Activated T-helper 1 cell treated with anti-CD3 and anti-CD28 coated beads, Interleukin-2, amount 50 U/mL, for 16 hours (primary cell): ENCODE measurements at places on chromosomes 7 and 10.
A peak's percentile ranks its signal among the peaks of the same experiment; 100 is the strongest.

- no peak for DNase-seq
Measured at GRCh38 chr10:79146611-79147130, 77.9 kb downstream of the ZMIZ1 start.

GRCh38 chr7:70637726-70638125 lies 494.2 kb upstream of the GALNT17 start:
- DNase-seq = no peak

GRCh38 chr10:101453791-101454718 lies 100.1 kb downstream of the BTRC start:
- no peak for DNase-seq

GRCh38 chr7:94357076-94357475 lies 37.6 kb upstream of the COL1A2 start:
- DNase-seq = no peak

DNA sequence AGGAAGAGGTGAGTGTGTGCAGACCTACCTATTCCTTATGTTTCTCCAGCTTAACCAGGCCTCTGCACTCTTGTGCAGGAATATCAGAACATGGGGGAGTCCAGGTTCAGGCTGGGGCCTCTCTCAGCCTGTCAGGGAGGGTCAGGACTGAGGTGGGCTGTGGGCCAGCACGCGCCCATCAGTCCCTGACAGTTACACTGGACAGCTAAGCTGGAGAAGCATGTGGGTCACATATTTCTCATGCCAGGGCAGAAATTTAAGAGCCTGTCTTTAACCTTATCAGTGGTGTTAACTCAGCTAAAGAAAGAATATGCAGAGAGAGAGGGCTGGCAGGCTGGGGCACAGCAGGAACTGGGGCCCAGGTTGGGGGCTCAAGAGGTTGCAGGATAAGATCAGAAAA lies 8.7 kb upstream of the POLD2 start:
- DNase-seq = no peak

GRCh38 chr7:171912-172515 lies 20.4 kb upstream of the FAM20C start:
- no peak for DNase-seq

- DNase-seq = no peak
Measured at GRCh38 chr10:85986777-85987176, 379.8 kb downstream of the GRID1 start.

DNA sequence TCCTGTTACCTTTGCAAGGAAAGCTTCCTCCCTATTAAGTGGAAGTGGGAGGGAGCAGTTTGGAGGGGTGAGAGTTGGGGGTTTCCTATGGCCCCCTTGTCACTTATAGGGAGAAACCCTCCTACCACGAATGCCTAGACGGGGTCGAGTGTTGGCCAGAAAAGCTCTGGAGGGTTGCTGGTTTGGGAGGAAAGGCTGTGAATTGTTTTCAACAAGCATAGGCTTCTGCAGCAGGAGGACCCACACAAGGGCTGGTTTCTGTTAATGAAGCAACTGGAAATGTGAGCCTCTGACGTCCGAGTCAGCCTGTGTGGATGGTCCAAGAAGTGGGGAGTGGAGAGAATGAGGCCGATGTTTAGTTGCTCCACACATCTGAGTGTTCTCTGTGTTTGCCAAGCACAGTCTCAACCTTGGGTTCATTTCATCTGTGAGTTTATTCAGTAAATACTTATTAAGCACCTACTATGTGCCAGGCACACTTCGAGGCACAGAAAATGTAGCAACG lies 37.3 kb upstream of the LEP start:
- DNase-seq = no peak

DNA sequence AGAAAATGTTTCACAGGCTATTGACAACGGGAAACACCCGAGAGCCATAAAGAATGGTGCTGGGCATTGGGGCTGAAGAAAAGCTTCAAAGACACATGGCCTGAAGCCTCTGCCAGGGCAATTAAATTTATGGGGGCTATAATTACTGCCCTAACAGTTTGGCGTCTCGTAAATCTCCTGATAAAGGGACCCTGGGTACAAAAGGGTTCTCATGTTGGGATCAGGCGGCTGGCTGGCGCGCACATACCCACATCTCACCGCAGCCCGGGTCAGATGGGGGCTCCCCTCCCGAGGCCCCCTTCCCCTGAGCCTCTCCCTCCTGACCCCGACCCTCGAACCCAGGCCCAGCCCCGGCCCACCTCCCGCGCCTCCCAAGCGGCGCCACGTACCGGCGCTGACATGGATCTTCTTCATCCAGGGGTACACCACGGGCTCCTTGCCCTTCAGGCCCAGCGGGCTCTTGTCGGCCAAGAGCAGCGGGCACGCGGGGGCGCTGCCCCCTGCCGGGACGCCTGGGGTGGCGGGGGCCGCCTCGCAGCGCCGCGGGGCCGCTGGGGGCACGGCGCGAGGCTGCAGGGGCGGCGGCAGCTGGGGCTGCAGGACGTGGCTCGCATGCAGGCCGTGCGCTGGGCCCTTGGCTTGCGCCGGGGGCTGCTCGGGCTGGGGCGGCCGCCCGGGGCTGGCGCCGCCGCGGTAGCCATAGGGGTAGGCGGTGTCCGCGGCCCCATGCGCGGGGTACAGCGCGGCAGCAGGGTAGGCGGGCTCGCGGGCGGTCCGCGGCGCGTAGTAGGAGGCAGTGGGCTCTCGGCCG lies 623 bp downstream of the HOXA4 start:
- DNase-seq = no peak

GRCh38 chr7:16914771-16915170 lies 33.0 kb upstream of the AGR3 start:
- DNase-seq = no peak

- DNase-seq = no peak
Measured at GRCh38 chr10:92047215-92047614, 123.6 kb downstream of the BTAF1 start.

GRCh38 chr7:43669286-43670081 lies 59.8 kb downstream of the COA1 start:
- DNase-seq = peak; percentile 69
